ENCODE measurements at places on chromosomes 16 and 17.

- no peak for DNase-seq
Observed at GRCh38 chr16:26441178-26441577, 625.5 kb upstream of the C16orf82 start.

DNA sequence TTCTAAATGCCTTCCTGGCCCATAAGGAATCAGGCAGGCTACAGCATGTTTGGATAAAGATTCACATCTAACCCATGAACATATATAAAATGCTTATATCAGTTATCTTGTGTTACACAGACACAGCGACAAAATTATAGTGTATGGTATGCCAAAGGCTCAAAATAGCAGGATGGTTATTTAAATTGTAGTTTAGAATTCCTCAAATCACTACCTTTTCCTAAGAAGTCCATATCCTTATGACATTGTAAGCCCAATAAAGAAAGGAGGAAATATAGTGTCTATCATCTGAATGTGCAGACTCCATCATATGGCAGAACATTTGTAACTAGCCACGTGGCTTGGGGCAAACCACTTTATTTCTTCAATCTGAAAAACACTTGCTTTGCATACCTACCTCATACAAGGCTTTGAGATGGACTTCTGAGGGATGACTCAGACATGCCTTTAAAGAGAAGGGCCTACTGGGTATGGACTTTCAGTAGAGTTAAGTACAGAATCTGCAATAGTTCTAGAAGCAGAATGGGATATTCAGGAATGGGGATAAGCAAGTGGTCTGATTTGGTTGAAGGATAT lies 12.1 kb upstream of the DHX8 start:
- peak; percentile 66 for DNase-seq

GRCh38 chr16:11966173-11966572 lies 1.2 kb downstream of the TNFRSF17 start:
- no peak for DNase-seq

DNA sequence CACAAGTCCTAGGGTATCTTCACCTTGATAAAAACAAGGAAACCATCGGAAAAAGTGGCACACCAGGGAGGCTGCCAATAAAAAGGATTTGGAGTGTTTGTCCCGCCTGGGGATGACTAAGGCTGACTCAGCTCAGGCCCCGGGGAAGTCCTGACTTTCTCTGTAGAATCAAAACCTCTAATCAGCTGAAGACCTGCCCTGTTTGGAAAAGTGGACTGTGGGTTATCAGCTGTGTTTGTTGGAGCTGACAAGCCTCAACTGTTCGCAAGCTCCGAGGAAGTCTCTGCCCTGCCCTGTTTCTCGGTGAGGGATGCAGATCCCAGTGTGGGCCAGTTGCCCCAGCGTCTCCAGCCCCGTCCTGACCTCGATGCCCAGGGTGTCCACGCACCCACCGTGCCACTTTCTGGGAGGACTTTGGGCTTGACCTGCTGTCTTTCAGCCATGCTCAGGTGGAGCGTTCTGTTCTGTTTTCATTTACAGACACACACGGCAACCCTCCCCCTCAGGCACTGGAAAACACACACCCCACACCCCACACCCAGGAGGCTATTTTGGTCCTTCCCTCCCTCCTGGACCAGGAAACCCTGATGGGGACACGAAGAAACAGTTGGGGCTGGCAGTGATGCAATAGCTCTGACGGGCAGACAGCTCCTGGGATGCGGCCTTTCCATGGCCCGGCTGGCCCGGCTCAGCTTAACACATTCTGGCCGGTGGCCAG lies 27.6 kb upstream of the PITPNA start:
- DNase-seq, result peak; percentile 93

DNA sequence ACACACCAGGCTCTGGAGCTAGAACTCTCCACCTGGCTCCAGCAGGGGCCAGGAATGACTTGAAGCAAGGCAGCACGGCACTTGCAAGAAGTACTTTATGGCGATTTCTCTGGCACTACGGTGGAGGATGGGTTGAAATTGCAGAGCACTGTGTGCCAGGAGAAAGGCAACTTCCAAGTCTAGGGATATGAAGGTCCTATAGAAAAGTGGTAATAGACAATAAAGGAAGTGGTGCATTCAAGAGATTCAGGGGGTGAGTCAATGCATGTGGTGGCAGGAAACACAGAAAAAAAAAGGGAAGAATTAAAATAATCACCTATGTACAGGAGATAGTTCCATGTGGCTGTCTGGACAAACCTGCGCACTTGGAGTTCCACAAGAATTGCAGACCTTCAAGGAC lies 240.3 kb upstream of the DYNLRB2 start:
- no peak for DNase-seq

GRCh38 chr17:45761957-45762565 lies 22.1 kb upstream of the CRHR1 start:
- no peak for DNase-seq

DNA sequence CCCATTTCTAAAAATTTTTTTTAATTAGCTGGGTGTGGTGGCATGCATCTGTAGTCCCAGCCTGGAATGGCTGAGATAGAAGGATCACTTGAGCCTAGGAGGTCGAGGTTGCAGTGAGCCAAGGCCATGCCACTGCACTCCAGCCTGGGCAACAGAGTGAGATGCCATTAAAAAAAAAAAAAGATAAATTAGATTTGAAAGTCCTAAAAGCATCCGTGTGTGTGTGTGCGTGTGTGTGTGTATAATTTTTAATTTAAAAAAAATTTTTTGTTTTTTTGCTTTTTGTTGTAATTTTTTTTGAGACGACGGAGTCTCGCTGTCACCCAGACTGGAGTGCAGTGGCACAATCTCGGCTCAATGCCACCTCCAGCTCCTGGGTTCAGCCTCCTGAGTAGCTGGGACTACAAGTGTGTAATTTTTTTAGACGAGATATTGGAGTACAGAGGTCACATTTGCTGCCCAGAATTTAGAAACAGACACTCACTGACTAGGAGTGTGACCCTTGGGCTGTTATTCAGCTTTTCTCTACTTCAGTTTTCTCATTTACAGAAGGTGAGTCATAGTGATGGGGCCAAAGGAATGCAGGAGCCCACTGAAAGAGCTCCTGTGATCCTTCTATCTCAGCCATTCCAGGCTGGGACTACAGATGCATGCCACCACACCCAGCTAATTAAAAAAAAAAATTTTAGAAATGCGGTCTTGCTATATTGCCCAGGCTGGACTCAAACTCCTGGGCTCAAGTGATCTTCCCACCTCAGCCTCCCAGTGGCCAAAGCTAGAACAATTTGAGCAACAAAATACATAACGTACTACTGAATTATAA lies 25.5 kb upstream of the TBX4 start:
- peak; percentile 42 for DNase-seq

DNA sequence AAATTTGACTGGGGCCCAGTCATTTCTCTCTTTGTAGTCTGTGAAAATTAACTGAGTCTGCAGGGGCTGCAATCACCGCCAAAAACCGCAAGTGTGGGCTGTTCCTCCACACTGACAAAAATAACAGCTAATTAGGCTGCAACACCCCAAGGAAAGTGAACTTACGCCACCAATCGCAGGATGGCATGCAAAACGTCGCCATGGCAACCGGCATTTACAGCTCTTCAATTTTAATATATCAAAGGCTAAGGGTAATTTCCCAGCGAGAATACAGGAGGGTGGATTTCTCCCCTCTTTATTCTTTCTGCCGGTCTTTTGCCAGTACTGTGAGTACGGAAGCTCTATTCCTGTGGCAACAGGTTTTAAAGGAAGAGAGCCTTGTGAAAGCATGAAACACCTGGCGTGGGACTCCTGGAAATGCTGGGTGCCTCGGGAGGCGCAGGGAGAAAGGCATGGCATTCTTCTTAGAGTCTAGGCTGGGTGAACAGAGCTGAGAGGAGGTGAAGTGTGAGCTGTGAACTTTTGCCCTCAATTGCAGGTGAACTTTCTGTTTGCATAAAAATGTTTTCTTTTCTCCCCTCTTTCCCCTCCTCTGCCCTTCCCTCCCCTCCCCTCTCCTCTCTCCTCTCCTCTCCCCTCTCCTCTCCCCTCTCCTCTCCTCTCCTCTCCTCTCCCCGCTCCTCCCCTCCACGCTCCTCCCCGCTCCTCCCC lies 399.7 kb downstream of the XYLT1 start:
- DNase-seq, result no peak

DNA sequence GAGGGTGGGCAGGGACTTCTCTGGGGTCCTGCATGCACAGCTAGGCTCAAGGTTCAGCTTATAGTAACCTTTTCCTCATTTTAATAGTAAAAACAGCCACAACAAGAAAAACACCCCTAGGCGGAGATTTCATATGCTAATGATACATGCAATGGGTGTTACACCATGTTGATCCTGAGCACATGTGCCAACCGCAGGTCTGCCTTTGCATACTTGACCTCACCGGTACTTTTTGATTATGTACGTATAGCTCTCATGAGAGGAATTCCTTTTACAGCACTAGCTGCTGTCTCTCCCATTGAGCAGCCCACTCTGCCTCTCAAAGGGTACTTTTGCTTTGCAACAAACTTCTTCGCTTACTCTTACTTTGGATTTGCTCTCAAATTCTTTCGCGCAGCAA lies 1.9 kb downstream of the KRTAP4-8 start:
- DNase-seq, result no peak

DNA sequence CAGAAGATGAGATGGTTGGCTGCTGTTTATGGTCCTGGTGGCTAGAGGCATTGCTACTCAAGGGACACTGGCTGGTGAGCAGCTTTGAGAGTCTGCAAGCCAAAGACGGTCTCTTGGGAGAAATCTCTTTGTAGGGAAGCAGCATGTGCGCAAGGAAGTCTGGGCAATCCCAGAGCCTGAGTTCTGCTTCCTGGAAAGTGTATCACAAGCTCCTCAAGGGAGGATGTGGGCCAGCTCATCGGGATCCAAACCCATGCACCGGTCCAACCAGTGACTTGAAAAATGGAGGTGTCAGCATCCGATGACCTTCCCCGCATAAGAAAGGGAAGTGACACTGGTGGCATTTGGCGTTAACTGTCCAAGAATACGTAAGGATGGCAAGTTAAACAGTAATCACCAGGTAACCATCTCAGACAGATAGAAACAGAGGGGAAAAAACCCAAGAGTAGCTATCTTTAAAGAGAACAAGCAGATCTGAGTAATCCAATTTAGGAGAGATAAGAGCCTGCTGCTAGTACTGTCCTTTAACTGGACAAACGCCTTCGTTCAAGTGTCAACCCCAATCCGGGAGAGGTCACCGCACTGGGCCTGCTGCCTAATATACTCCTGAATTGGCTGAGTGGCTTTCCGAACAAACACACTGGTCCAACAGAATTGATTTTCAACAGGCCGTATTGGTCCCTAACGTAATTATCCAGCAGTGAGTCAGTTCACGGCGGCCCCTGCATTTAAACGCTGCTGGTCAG lies 303.0 kb upstream of the ZFHX3 start:
- no peak for DNase-seq

DNA sequence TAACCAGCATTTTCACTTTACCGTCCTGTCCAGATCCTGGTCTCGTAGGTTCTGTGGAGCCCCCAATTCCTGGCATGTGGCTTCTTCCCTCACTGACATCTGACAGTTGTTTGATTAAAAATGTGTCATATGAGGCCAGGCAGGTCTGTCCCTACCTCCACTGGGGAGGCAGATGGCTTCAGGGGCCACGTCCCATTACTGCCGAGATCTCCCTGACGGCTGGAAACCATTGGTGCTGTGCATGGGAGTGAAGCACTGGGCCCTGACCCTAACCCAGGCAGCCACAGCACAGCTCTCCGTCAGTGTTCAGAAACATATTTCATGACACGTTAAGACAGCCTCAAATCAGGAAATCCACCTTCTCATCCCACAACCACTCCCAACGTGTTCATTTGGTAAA lies 77.5 kb downstream of the GNAO1 start:
- DNase-seq, result no peak

GRCh38 chr17:57396511-57396921 lies 140.2 kb downstream of the MSI2 start:
- no peak for DNase-seq

DNA sequence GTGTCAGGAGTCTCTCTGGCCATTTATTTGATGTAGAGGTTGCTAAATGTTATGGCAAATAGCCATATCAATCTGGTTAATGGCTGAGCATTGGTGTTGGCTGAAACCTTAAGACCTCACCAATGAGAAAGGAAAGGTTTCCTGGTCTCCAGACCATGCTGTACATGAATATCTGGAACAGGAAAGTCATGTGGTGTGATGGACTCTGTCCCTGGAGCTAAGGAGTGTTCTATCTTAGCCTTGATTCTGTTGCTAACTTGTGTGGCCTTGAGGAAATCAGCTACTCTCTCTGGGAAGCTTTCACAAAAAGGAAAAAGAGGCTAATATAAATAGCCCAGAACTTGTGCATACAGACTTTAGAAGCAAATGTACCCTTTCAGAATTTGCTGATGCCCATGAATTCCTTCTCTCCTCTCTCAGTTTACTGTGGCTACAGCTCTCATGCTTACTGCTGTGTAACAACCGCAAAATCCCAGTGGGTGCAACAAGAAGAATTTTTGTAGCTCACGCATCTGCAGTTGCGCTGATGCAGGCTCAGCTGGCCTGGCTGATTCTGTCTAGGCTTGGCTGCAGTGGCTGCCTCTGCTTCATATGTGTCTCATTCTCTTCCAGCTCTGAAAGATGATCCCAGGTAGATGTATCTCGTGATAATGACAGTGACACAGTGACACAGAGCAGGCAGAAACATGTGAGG lies 287.5 kb downstream of the NPIPA8 start:
- DNase-seq, result no peak

- peak; percentile 50 for DNase-seq
Observed at GRCh38 chr16:2473999-2474876, 689 bp upstream of the TBC1D24 start.

DNA sequence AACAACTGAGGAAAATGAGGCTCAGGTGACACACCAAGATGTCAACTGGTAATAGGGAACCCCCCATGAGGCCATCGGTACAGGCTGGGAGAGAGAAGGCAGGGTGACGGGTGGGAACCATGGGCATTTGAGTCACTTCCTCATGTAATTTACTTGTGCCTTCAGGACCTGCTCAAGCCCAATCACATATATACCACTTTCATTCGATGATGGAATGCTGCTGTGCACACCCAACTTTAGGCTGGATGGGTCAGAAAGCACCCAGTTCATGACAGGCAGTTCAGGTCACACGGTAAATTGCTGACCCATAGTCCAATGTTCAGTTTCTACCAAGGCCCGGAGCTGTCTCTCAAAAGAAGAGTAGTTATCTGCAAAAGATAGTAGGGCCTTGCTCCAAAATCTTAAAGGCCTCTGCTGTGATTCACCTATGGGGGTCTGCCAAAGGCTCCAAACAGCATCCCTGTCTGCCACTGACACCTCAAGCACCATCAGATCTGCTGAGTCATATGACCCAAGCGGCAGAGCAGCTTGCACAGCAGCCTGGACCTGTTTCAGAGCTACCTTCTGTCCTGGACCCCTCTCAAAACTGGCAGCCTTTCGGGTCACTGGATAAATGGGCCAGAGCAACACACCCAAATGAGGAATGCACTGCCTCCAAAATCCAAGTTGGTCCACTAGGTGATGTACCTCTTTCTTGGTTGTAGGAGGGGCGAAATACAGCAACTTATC lies 24.7 kb downstream of the ZZEF1 start:
- no peak for DNase-seq

Measured in iris pigment epithelial cell (primary cell).